ENCODE measurements at places on chromosomes 12 and 14.
A peak's percentile ranks its signal among the peaks of the same experiment; 100 is the strongest.

GRCh38 chr12:44294649-44295048 lies 458.8 kb downstream of the TMEM117 start:
- DNase-seq: no peak

DNA sequence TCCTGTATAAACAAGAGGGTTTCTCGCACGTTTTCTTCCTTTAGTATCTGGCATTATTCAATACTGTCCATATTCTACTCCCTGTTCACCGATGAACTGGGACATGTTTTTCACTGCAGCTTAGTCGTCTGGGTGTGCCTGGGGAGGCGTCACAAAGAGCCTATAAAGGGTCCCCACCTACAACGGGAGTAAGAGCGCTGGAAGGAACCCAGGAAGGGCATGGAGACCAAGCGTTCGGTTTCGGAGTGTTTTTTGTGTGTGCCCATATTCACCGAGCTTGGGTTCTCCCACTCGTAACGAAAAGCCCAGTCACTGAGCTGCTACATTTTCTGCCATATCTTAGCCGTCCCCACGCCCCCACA lies 592 bp upstream of the USP15 start:
- DNase-seq: no peak

- no peak for DNase-seq
These were observed 224.5 kb downstream of the VRK1 start for GRCh38 chr14:97021571-97022168.

DNA sequence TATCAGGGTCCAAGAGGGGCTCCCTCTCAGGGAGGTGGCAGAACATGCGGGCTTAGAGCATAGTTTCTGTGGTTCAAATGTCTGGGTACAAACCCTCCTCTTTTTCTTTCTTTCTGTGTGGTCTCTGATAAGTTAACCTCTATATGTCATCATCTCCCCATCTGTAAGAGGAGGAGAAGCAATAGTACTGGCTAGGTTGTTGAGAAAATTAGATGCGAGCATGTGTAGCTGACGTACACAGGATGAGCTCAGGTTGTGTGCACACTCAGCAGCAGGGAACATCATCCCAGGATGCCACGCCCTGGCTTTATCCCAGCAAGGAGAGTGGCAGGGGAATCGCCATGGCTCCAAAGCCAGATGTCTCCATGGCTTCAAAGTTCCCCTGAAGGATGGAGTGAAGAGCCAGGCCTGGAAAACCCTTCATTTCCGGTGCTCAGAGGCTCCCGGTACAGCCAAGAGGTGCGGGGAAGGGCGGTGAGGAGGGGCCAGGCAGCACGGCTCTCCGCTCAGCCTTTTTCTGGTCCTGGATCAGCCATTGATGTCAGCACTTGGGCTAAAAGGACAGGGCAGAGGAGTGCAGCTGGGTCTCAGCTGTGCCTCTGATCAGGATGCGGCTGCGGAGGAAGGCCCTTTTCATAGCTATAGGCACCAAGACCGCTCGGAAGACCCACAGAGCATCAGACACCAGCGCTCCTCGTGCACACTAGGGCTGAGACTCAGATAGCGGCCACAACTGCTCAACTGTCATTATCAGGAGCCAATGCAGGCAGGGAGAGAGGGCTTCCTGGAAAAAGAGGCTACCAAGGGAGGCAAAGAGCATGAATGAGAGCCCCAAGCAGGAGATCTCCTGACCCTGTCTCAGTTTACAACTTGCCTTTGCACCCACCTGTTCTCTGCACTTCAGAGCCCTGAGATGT lies 41.5 kb downstream of the ARL6IP4 start:
- no peak for DNase-seq

- peak; percentile 36 for DNase-seq
These were observed 226.3 kb upstream of the NOS1 start for GRCh38 chr12:117587631-117588287.

DNA sequence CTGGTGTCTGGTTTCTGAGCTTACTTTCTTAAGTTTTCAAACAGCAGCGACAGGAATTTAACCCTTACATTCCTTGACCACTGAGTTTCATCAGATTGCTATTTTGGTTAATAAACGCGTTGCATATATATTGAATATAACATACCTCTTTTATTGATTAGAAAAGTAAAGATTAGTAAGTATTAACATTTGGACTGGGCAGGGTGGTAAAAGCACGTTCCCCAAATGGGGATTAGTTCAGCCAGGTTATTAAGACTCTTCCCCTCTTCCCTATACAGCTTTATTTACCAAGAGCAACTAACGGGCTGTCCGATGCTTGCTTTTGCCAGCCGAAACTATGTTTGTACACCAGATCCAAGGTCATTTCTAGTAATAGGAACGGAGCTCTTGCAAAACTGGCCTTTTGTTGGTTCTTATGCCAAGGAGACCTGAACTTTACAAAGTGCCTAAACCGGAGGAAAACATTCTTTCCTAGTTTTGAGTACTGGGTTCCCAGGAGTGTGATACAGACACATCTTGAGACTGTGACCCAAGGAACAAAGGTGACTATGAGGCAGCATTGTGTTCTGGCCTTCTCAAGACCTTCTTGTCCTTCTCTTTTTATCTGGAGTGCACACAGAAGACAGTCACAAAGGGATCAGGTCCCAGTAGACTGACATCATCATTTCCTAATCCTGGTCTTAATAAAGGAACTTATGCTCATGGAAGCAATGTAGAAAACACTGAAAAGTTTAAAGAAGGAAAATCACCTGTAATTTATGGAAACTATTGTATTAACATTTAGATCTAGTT lies 2.6 kb downstream of the GLRX5 start:
- DNase-seq: no peak

GRCh38 chr12:14167005-14167628 lies 185.7 kb upstream of the GRIN2B start:
- DNase-seq: peak; percentile 41

GRCh38 chr14:29446971-29447370 lies 480.7 kb downstream of the PRKD1 start:
- no peak for DNase-seq

DNA sequence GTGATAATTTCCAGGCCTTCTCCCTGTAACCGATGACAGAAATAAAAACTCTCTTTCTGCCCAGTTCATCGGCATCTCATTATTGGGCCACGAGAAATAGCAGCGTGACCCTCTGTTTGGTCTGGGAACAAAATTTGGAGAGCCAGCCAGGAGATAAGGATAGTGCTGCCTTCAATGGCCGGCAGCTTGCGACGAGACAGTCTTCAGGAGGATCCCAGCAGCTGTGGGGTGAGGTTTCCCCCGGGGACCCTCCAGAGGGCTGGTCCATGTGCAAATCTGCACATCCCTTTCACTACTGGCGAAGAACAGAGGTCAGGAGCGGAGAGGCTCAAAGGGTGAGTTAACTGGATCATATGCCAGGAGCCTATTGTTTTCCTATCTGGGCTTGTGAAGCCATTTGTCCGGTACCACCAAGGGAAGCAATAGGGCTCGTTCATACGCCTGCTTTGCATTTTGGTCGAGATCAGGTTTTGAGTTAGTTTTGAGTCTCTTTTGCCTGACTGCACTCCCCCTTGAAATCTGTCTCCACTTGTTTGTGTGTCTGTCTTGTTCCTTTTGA lies 4.8 kb downstream of the SLC39A2 start:
- DNase-seq: no peak

- no peak for DNase-seq
These were observed 30.0 kb upstream of the DUSP6 start for GRCh38 chr12:89382328-89382727.

- DNase-seq: peak; percentile 97
These were observed 78.7 kb downstream of the LRRC74A start for GRCh38 chr14:76904740-76905569.

DNA sequence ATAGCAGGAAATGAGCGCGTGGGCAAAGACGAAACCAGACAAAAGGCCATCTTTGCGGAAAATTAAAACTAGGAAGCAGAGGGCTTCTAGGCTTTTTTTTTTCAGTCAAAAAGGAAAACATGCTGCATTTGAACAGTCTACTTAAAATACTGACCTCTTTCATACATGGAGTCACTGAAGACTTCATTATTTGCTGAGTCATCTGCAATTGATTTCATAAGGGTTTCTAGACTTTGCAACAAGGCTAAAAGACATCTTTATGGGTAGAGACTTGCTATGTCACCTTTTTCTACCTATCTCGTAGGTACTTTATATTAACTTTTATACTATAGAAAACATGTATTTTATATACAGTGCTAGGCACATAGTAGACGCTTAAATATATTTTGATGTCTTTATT lies 238.4 kb downstream of the TMEM132D start:
- no peak for DNase-seq

GRCh38 chr12:50620978-50621360 lies 116.2 kb downstream of the DIP2B start:
- DNase-seq: no peak

GRCh38 chr12:45377815-45378214 lies 161.9 kb downstream of the ANO6 start:
- DNase-seq: peak; percentile 17

GRCh38 chr14:54698501-54698900 lies 131.6 kb downstream of the SAMD4A start:
- no peak for DNase-seq

GRCh38 chr12:108371801-108372344 lies 32.8 kb upstream of the CMKLR1 start:
- peak; percentile 75 for DNase-seq

DNA sequence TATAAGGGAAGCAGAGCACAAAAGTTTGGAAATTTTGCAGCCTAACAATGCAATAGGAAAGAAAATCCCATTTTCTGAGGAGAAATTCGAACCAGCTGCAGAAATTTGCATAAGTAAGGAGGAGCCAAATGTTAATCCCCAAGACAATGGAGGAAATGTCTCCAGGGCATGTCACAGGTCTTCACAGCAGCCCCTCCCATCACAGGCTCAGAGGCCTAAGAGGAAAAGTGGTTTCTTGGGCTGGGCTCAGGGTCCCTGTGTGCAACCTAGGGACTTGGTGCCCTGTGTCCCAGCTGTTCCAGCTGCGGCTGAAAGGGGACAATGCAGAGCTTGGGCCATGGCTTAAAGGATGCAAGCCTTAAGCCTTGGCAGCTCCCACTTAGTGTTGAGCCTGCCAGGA lies 190.0 kb downstream of the MDGA2 start:
- DNase-seq: no peak
